ENCODE measurements at places on chromosomes 7 and 10. TPM values are rescaled to one million over a fixed set of nuclear protein-coding genes. Genes with fewer than 3 reads are reported as not detected.

DNA sequence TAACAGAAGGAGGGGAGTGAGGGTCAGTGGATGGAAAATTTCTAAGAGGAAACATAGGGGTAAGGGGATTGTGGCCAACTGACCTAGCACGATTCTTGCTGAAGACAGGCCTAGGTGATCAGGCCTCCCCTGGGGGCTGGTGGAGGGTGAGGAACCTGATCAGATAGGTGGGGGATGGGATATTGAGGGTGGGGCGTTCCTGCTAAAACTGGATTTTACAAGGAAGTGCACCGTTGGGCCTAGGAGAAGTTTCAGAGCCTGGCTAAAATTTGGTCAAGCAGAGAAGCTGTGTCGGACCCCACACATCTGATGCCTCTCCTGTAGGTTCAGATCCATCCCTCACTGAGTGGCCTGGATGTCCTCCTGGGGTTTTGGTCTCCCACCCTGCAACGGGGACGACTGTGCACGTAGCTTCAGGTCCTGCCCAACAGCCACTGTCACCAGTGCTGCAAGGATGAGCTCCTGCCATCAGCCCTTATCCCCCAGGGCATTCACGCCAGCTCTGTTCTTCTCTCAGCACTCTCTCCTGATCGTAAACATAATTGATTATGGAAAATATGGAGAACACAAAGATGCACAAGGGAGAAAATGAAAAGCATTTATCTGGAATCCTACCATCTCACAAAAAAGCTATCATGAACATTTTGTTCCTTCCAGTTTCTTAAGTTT, 89.9 kb downstream of the ADCY1 start:
- H3K27me3 ChIP-seq: no peaks in the 10 kb centered on the region
- H3K36me3 ChIP-seq: no peaks in the 10 kb centered on the region
- H3K4me1 ChIP-seq: no peaks in the 10 kb centered on the region
- H3K27ac ChIP-seq: no peak overlapping the region
- H3K4me3 ChIP-seq: no peak overlapping the region
- no peak for DNase-seq

- H3K27me3 ChIP-seq: no peaks in the 10 kb centered on the region
- H3K36me3 ChIP-seq: no peaks in the 10 kb centered on the region
- no peak overlapping the region for H3K27ac ChIP-seq
- H3K4me3 ChIP-seq: no peak overlapping the region
- no peaks in the 10 kb centered on the region for H3K4me1 ChIP-seq
- DNase-seq: no peak
Measured at GRCh38 chr7:69196593-69196992, 401.7 kb upstream of the AUTS2 start.

- H3K36me3 ChIP-seq: no peaks in the 10 kb centered on the region
- DNase-seq: no peak
- no peaks in the 10 kb centered on the region for H3K4me1 ChIP-seq
- H3K27me3 ChIP-seq: no peaks in the 10 kb centered on the region
- no peak overlapping the region for H3K27ac ChIP-seq
Measured at GRCh38 chr10:34647160-34647559, 167.9 kb downstream of the PARD3 start.

GRCh38 chr10:51635436-51635835, 64.0 kb downstream of the CSTF2T start:
- H3K27me3 ChIP-seq: no peaks in the 10 kb centered on the region
- H3K27ac ChIP-seq: no peak overlapping the region
- H3K4me3 ChIP-seq: no peak overlapping the region
- no peaks in the 10 kb centered on the region for H3K4me1 ChIP-seq
- H3K36me3 ChIP-seq: no peaks in the 10 kb centered on the region

- H3K4me1 ChIP-seq: no peaks in the 10 kb centered on the region
Measured at GRCh38 chr7:152086513-152086912, 61.0 kb downstream of the GALNT11 start.

GRCh38 chr10:127325506-127325905, 129.1 kb upstream of the INSYN2A start:
- no peaks in the 10 kb centered on the region for H3K27me3 ChIP-seq
- no peaks in the 10 kb centered on the region for H3K36me3 ChIP-seq
- DNase-seq: no peak
- no peaks in the 10 kb centered on the region for H3K4me1 ChIP-seq

The CDK1 gene
- 40.0 TPM for polyA plus RNA-seq

The SEMA3E gene
- 0.82 TPM for polyA plus RNA-seq

The NEUROG3 gene
- polyA plus RNA-seq: 3.1 TPM

The BLNK gene
- polyA plus RNA-seq: 27.4 TPM

The ANKRD61 gene
- 2.4 TPM for polyA plus RNA-seq

All from large intestine (tissue), 12 donors.